ENCODE measurements at places on chromosomes 12 and 14.

GRCh38 chr14:87940382-87940781 lies 52.6 kb downstream of the GALC start:
- DNase-seq, result no peak

GRCh38 chr12:851913-852312 lies 97.6 kb downstream of the RAD52 start:
- DNase-seq, result no peak

DNA sequence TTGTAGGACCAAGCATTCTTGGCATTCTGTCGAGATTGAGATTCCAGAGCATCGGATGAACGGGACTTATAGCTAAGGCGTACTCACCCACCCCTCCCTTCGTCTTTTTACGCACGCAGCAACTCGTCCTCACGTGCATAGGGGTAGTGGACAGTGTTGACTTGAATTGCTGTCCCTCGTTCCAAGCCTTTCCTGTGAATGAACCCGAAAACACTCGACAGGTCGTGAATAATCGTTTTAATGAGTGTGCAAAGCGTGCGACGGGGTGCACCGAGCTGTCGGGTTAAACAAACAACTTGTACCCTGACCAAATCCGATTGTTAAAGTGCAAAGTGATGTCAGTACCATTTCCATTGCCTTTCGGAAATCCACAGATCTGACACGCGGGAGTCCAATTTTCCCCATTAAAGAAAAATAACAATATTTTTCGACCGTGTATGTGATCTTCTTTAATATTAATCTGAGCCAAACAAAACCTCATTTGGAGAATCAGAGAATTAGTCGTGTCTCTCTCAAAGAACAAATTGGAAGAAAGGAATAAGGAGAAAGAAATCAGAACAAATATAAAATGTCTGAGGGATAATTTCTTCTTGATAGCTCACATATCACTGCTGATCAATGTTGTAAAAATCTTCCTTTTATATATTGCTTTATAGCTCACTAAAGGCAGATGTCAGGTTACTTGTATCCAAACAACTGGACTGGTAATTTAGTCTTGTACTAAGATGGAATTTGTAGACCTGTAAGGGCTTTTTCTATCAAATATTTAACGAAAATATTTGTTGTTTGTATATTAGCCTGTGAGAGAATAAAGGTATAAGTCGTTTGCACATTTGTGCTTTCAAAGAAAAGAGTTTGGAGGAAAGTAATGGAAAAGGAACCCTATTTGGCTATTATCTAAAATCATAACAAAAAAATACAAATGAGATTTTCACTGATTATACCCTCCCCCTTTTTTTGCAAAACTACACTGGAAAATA lies 11.8 kb downstream of the FOXG1 start:
- no peak for DNase-seq

DNA sequence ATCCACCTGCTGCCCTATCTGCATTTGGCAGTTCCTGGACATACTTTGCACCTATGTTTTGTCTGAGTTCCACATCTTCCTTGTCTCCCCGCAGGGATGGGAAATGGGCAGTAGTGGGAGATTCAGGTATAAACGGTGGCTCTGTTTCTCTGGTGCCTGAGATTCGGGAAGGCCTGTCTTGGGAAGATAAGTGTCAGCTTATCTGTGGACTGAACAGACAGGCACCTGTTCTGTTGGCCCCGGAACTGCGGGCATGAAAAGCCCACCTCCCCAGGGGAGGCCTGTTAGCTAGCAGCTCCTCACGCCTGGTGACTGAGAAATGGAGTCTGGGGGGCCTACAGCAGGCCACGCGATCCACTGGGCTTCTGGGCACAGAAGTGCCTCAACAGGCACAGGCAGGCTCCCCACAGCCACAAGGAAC lies 5.8 kb downstream of the PHB2 start:
- no peak for DNase-seq

DNA sequence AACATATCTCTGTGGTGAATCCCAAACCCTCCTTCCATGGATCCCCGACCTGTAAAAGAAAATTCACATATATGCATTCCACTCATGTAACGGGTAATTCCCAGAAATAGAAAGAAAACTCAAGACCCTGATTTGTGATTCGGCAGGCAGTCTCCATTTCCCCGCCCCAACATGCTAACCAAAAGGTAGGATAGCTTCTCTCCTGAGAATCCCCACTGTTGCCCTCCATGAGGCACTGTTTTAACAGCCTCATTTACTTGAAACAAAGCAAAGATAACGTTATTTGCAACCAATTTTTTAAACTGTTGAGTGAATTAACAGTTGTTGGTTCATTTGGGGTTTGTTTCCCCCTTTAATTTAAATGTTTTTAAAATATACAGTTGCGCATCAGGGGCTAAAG lies 774 bp upstream of the SLC2A13 start:
- DNase-seq, result no peak

DNA sequence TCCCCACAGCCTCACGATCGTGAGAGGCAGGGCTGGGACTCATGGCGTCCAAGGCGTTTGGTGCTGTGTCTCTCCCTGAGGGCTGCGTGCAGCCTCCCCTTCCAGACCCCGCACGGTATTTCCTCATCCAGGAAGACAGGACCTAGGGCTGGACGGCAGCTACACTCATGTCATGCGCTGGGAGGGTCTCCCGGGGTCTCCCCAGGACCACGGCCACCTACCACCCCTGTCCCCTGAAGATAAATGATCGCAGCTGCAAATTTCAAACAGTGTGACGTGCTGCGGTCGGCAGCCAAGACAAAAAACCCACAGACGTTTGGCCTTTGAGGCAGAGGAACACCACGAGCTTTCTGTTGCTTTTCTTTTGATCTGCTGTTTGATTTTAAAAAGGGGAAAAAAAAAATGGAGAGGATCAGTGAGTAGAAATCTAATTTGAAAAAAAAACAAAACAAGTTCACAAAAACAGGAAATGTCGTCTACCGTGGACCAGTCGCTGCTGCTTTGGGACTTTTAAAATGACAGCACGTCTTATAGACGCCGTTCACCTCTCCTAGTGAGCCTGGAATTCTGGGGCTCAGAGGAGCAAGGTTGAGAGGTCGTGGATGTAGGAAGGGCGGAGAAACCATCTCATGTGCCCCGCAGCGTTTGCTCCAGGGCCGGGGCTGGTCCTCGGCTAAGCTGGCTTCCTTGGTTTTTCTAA lies 237.6 kb downstream of the SLC41A2 start:
- DNase-seq, result no peak

- no peak for DNase-seq
Measured at GRCh38 chr12:124667506-124668326, 100.3 kb upstream of the NCOR2 start.

GRCh38 chr14:100739306-100739705 lies 12.6 kb downstream of the DLK1 start:
- DNase-seq, result no peak

- DNase-seq, result no peak
Measured at GRCh38 chr14:23546450-23547035, 5.0 kb downstream of the ZFHX2 start.

DNA sequence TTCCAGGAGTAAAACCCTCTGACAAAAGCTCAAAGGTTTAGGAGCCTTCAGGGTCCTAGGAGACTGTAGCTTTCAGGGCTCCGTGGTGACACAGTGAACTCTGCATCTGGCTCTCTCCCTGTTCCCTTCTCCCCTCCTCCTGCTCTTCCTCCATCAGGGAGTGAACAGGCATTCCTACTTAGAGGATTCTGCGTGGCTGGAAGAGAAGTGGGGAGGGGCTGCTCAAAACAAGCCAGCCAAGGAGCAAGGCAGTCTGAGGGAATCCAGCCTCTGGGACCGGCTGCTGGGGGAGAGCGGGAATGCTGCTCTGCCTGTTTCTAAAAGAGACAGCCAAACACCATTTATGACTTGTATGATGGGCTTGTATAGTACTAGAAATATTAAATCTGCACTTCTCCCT lies 49.5 kb downstream of the RBMS2 start:
- no peak for DNase-seq

GRCh38 chr12:76633415-76633814 lies 73.8 kb upstream of the OSBPL8 start:
- no peak for DNase-seq

GRCh38 chr12:26564391-26564790 lies 268.6 kb downstream of the ITPR2 start:
- DNase-seq, result no peak

DNA sequence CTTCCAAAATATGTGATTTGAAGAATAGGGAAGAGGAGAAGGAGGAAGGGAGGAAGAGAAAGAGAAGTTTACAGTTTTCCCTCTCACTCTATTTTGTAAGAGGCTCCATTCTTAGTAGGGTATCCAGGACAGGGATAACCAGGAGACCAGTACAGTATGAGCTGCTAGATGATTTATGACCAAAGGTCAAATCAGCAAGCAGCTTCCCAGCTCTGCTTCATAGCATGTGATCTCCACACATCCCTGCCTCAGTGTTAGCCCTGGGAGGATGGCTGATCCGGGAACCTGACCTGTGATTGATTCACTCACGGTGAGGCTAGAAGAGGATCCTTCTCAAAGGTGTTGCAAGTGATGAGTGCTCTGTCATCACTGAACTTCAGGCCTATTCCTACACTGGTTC lies 16.6 kb downstream of the RDH12 start:
- no peak for DNase-seq

DNA sequence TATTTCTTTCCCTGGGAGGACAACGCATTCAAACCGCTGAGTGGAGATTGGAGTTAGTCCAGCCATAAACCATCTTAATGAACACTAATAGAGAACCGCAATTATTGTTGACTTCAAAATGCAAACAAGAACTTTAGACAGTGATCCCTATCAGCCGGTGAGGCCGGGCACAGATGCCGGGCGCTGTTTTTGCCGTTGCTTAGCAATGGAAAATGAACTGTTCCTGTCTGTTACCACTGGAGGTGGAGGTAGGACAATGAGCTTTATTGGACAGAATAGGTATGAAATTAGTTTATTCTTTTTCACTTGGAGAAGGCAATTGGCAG lies 216.8 kb downstream of the TTC8 start:
- no peak for DNase-seq

GRCh38 chr12:66647034-66647691 lies 31.7 kb downstream of the GRIP1 start:
- no peak for DNase-seq

DNA sequence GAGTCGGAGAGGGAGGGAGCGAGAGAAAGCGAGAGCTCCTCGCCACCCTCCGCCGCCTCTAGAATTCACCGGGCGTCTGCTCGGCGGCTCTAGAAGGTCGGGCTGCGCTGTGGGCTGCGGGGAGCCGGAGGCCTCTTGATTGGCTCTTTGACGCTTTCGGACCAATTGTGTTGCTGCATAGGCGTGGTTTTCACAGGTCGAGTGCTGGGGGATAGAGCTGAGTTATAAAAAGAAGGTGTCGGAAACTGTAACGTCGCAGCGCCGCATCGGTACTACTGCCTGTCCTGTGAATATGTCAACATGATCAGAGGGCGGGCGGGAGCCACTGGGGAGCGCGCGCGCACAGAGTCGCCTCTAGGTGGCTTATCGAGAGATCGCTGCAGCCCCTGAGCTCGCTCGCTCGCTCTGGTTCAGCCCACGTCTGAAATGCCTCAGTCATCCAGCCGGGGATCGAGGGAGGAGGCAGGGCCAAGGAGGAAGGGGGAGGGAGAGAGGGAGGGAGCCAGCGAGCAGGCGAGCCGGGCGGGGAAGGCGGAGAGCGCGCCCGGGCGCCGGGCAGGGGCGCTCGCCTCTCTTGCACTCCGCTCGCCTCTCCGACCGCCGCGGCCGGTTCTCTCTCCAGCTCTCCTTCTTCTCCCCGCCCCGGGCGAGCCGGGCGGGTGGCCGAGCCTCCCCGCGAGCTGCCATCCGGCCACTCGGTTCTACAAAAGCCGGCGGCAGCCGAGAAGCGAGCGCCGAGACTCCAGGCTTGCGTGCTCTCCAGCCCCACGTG lies at the start of gene TBX3:
TSS of gene TBX3 (minus strand) at position 78 of the 772 bp plus-strand sequence. CDS start 975 bp downstream, outside the sequence.
- DNase-seq, result peak; percentile 96

GRCh38 chr12:71297930-71298329 lies 140.1 kb upstream of the TSPAN8 start:
- DNase-seq, result no peak

GRCh38 chr14:26872515-26873361 lies 274.9 kb upstream of the NOVA1 start:
- DNase-seq, result no peak

- no peak for DNase-seq
Measured at GRCh38 chr14:102605029-102605428, 12.6 kb downstream of the RCOR1 start.

- no peak for DNase-seq
Measured at GRCh38 chr12:15932971-15933370, 21.8 kb downstream of the DERA start.

GRCh38 chr14:64737391-64738280 lies 33.4 kb downstream of the PLEKHG3 start:
- DNase-seq, result no peak

DNA sequence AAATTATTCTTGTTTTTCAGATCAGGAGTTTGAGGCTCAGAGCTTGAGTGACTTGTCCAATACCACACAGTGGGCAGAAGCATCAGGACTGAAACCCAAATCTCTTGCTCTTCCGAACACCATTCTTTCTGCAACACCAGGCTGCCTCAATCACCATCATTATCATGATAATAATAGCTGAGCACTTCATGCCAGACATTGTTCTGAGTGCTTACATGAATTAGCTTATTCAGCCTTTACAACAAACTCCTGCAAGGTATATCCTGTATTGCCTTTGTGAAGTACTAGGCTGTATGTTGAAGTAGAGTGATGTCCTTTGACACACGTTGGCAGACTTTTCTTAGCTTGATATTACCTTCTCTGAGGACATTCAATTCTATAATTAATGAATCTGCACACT lies 257.4 kb upstream of the ATP2B1 start:
- DNase-seq, result no peak

DNA sequence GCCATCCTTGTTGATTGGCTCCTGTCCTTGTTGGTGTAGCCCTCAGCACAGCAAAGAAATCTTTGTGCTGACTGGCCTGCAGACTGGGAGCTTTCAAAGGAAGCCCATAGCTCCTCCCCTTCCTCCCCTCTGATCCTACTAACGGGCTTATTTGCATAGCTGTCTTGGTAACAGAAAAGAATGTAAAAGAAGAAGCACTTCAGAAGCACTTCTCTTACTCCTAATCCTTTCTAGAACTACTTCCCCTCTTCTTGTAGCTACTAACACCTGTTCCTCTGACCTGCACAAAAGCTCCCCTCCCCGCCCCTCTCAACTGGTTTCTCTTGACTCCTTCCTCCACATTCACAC lies 14.3 kb upstream of the RIC8B start:
- no peak for DNase-seq

DNA sequence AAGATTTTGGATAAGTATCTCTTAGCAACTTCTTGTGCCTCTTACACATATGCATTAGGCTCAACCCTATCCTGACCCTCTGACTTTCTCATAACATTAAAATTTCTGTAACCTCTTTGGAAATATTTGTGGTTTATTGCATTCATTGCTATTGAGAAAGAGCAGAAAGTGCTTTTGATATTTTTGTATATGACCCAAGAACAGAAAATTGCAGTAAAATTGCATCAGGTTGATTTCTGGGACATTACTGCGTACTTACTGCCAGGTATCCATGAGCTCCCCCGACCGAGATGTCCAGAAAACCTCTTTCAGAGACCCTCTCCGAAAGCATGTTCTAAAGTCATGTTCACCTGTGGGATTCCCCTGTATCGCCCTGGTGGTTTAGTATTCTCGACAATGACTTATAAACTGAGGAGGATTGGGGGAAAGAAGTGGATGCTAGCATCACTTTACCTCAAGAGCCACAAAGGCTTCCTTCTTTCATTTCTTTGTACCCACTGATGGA lies 14.5 kb upstream of the IL22 start:
- no peak for DNase-seq

- DNase-seq, result no peak
Measured at GRCh38 chr12:19244312-19244711, 114.8 kb downstream of the PLEKHA5 start.

GRCh38 chr12:24600996-24601395 lies 347.9 kb downstream of the BCAT1 start:
- DNase-seq, result no peak

GRCh38 chr14:69845787-69846186 lies 33.4 kb upstream of the SMOC1 start:
- DNase-seq, result no peak

- DNase-seq, result no peak
Measured at GRCh38 chr14:99781091-99781490, 12.1 kb upstream of the EML1 start.
